ENCODE measurements at places on chromosomes 1 and 21.

DNA sequence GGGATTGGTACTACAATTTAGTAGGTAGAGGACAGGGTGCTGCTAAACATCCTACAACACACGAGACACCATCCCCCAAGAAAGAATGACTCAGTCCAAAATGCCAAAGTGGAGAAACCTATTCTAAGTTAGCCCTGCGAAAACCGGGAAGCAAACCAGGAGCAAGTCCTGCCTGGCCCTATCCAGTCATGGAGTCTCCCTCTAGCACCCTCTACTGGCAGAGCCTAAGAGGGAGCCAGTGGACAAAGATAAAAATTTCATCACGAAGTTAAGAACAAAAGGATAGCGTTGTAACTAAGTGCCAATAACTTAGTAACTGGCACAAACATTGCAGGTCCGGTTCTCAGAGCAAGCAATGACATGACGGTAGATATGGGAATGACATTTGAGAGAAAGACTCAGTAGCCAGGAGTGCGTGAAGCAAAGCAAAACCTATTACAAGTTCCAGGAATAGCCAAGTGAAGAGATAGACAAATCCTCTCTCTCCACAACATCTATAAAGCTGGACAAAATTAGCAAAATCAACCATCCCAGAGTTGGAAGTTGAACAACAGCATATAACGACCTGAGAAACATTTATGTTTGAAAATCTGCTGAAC, 383.5 kb downstream of the OMA1 start:
- DNase-seq: peak; percentile 52

GRCh38 chr1:183883623-183884022, 78.7 kb downstream of the RGL1 start:
- DNase-seq: no peak

DNA sequence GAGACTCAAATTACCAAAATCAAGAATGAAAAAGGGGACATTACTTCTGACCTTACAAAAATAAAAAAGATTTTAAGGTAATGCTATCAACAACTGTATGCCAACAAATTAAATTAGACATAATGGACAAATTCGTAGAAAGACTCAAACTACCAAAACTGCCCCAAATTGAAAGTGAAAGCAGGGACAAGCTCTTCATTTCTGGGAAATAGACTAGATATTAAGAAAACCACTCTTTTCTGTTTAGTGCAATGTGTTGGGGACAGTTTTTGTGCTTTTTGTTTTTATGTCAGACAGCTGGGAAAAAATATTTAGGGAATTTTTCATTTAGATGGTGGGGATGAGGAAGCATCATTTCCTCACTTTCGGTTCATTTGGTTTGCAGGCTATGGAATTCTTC, 4.9 kb upstream of the GBP1 start:
- no peak for DNase-seq

DNA sequence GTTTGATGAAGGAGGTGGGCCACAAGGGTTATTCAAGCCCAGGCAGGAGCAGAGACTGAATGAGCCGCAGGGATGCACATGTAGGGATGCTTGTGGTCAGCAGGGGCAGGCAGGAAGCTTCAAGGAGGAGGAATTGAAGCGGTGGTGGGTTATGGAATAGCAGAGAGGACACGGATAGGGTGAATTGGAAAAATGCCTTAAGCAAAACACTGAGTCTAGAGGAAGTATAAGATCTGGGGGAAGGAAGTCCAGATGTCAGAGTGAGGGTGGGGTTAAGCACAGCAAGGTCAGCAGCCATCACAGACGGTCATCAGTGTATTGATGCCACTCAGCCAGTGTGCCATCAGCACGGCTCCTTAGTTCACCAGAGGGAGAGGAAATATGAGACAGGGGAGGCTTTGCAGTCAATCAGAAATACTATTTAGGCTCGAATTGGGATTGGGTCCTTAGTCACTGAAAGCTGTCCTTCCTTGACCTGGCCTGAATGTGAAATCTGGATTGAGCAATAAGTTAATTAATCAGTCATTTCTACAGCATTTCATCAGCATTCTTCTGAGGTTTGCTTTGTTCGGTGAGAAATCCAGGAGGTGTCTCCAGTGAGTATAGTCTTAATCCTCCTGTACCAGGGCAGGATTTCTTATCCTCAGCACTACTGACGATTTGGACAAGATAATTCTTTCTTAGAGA, 6.0 kb upstream of the LCE1F start:
- DNase-seq: no peak

DNA sequence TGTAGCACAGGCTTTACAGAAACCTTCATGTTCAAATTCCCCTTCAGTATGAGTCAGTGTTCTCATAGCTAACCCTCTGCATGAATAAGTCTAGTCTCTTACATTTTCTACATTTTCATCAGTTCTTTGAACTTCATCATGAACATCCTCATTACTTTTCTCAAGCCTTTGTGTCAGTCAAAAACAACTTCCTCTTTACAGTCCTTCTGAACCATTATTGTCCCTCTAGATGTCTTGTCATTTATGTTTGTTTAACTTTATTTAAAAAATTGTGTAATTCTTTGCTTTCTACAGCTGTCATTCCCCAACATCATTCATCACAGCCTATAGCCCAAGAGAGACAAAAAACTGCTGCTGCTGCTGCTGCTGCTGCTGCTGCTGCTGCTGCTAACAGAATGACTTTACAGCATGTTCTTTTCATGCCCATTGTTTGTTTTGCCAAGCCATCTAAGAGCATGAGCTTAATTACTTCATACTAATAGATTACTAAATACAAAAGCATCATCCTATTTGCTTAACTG, 133.1 kb downstream of the LRRC40 start:
- peak; percentile 79 for DNase-seq

- no peak for DNase-seq
These were observed 651 bp upstream of the HPCA start for GRCh38 chr1:32885676-32886003.

GRCh38 chr21:17334484-17334883, 178.4 kb upstream of the CXADR start:
- no peak for DNase-seq

DNA sequence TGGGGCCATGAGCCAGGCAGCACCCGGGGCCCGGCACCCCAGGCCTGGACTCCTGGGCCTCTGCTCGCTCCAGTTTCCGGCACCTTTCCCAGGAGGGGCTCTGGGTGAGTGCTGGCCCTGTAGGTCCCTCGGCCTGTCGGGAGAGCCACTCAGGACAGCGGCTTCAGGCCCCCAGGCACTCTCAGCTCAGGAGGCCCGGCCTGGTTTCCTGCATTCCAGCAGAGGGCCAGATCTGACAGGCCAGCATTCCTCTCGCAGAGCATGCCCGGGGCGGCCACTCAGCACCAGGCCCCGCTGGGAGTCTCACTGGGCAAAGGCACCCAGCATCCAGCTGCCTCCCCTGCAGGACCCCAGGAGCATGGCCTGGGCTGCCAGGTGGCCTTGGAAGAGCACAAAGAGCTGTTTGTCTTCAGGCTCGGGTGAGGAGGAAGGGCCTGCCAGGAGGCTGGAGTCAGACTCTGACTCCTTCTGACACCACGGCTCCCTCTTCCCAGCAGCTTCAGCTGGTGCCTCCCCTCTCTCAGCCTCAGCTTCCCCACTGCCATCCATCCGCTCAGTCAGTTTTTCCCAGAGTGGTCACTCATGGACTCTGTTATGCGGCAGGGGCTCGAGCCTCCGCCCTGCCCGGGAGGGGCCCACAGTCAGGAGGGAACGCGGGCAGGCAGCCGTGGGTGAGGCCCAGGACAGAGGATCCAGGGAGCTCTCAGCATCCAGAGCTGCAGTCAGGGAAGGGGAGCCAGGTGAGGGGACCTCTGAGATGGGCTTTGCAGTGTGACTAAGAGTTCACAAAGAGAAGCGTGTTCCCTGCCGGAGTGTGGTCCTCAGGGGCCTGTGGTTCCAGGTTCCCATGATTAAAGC, 51.7 kb downstream of the WNT9A start:
- DNase-seq: peak; percentile 5

GRCh38 chr1:1325288-1326074, 879 bp downstream of the CPTP start:
- DNase-seq: no peak

GRCh38 chr1:232711996-232712395, 82.1 kb upstream of the SIPA1L2 start:
- DNase-seq: no peak

- DNase-seq: peak; percentile 75
These were observed 688.9 kb upstream of the ADGRL2 start for GRCh38 chr1:81111818-81112217.

DNA sequence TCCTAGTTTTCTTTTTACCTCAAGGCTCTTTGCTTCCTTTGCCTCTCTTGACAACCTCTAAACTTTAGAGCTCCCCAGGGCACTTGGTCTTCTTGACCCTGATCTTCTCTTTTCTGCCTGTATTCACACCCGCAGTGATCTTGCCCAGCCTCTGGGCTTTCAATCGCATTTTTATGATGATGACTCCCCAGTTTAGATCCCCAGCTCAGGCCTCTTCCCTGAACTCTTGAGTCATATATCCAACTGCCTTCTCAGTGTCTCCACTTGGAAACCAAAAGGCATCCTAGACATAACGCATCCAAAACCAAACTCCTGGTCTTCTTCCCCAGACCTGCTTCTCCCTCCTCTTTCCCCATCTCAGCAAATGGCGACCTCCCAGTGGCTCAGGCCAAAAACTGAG, 6.5 kb downstream of the STUM start:
- DNase-seq: no peak

DNA sequence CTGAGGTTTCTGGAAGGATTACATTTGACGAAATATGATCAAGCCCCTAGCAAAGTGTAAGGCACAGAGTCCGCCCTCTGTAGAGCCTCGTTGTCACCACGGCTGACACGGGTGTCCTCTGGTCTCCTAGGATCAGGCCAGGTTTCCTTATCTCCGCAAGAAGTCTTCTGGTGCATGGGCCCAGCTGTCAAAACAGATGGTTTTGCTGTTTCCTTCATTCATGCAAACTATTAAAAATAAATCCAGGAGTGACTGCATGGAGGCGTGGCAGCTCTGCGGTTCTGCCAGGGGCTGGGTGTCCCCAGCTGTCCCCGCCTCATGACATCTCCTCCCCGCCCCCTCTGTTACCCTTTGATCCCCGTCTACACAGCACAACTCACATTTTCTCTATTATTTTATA, 209.0 kb downstream of the DYRK1A start:
- DNase-seq: no peak

DNA sequence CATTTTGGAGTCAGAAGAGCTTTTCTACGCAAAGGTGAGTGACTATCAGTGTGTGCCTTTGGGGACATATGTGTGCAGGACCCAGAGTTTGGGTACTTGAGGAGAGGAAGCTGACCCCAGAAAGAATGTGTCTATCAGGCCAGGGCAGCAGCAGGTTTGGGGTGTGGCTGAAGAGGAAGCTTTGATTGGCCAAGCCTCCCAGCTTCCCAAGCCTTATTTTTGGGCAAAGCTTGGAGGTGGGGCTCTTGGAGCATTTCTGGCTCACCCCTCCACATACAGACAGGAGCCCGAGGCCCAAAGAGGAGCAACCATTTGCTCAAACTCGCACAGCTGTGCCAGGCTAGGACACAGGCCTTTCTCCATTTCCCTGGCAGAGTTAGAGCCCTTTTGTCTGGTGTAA, 4.7 kb downstream of the GPR3 start:
- DNase-seq: no peak

GRCh38 chr1:165707984-165708706, 9.8 kb upstream of the ALDH9A1 start:
- DNase-seq: no peak

DNA sequence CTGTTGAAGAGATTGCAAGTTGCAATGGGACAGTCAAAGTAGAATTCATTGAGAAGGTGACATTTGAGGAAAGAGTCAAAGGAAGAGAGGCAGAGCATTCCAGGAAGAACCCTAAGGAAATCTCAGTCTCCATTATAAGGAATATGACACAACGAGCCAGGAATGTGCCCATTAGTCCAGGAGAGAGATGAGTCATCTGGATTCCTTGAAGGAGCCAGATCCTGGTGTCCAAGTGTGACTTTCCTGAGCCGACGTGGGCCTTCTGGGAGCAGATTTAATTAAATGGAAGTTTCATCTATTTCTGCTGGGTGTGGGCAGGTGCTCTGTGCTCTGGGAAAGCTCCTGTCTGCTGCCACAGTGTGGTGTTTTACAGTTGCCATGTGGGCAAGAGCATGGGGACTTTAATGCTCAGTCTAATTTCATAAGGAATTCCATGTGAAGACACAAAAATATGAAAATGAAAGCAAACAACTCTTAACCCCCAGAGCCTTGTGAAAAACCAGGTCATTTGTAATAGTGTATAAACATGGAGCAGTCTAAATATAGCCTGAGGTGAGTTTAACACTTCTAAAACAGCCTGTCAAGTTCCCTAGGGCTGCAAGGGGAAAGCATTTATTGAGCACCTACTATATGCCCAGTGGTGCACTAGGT, 111.4 kb upstream of the ARTN start:
- DNase-seq: peak; percentile 93

DNA sequence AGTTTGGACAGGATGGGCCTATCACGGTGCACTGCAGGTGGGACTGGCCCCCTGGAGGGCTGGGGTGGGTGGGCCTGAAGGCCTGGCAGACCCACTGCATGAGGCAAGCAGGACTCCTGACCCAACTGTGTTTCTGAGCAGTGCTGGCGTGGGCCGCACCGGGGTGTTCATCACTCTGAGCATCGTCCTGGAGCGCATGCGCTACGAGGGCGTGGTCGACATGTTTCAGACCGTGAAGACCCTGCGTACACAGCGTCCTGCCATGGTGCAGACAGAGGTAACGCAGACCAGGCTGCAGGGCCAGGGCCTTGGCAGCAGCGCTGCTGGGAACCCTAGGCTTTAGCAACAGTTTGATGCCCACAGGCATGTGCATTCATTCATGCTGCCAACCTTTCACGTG, 29.0 kb upstream of the KDM4A start:
- no peak for DNase-seq

- DNase-seq: peak; percentile 93
These were observed 10.2 kb downstream of the SMAP2 start for GRCh38 chr1:40383488-40384412.

GRCh38 chr1:29914936-29915335, 678.6 kb downstream of the PTPRU start:
- no peak for DNase-seq

DNA sequence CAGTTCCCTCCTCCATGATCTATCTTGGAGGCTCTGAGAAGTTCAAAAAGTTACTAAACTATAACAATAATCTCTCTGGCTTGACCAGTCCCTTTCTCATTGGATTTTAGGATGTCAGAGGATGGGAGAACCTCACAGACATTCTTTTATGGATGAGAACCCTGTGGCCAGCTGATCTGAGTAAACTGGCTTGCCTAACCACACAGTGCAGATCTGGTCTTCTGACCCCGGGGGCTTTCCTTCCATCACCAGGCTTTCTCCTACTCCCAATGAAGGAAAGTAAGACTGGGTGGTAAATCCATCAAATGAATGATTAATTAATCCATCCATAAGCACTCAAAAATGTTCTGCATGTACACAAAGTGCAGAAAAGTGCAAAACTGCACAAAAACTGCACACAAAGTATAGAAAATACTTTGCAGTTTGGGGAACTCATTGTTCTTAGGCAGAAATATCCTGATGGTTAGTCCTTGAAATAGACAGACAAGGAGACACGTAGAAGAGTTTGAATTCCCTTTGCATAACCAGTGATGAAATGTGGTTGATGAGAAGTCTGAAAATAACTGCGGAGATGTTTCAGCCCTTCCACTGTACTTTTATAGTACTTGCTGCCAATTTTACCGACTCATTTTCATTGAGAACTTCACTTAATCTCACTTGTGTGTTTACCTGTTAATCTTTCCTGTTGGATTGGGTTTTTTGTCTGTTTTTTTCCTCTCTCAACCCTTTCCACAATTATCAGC, 2.5 kb upstream of the F3 start:
- DNase-seq: peak; percentile 74

- DNase-seq: no peak
These were observed 14.5 kb downstream of the ASAP3 start for GRCh38 chr1:23469372-23469982.

All from IMR-90 (cell line).